ENCODE measurements at places on chromosomes 2 and 18.
A peak's percentile ranks its signal among the peaks of the same experiment; 100 is the strongest.

DNA sequence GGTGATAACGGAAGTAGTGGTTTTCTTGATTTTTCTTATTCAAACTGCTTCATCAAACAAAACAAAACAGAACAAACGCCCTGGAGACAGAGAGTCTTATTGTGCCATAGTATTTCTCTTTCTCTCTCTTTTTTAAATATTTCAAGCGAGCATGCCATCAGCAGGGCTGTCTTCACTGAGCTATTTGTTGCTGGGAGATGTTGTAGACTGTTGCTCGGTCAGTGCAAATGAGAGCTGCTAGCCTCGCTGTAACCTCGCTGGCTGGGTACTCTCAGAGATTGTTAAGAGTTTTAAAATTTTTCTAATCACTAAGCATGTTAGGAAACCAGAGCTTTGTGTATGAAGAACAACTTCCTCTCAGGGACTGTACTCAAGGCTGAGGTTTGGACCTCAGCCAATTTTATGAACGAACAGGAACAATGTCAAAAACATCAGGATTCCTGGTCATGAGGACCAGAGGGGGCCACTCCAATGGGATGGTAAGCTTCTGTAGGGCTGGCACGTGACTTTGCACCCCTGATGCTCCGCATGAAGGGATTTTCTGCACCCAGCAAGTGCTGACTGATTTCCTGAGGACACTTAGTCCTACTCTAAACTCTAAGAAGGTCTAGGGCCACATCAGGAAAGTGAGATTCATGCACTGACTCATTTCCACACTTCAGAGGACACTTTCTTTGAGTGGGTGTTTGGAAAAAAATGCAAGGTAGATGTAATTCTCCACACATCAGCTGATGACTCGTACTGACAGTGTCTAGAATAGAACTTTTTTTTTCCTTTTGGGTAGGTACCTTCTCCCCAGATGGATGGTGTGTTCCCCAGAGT, 59.8 kb upstream of the IL1R1 start:
- DNase-seq = peak; percentile 96

- DNase-seq = peak; percentile 76
Observed at GRCh38 chr2:101754618-101755017, 57.1 kb downstream of the MAP4K4 start.

DNA sequence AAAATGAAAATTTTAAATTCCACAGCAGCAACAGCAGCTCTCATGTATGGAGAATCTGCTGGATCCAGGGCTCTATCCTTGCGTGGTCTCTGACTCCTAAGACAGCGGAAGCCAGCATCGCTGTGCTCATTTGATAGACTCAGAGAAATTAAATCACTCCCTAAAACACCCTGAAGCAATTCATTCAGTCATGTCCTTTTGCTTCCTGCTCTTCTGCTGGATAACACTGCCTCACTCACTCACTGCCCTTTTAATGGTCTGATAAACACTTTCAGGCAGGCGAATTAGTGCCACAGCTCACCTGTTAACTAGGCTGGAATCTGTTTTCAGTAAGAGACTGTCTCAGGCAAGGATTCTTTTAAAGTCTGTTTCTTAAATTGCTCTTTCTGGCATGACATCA, 10.0 kb downstream of the WIPF1 start:
- DNase-seq = no peak

DNA sequence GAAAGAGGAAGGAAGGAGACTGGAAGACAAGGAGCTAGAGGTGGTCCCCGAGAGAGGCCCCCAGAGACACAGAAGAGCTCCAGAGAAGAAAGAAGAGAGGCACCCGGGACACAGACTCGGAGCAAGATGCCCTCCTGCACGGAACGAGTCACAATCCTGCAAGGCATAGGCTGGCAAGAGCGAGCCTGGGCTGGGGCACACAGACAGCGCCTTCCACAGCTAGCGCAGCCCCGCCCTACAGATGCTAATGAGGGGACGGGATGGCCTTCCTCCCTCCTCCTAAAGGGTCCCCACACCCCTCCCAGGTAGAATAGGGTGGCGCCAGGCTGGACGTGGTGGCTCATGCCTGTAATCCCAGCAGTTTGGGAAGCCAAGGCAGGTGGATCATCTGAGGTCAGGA, 19.8 kb upstream of the GPR17 start:
- no peak for DNase-seq

All from suppressor macrophage treated with lipopolysaccharide for 1 hour (primary cell).